Fibroblast of villous mesenchyme (primary cell): ENCODE measurements at places on chromosomes 16 and 17.

DNA sequence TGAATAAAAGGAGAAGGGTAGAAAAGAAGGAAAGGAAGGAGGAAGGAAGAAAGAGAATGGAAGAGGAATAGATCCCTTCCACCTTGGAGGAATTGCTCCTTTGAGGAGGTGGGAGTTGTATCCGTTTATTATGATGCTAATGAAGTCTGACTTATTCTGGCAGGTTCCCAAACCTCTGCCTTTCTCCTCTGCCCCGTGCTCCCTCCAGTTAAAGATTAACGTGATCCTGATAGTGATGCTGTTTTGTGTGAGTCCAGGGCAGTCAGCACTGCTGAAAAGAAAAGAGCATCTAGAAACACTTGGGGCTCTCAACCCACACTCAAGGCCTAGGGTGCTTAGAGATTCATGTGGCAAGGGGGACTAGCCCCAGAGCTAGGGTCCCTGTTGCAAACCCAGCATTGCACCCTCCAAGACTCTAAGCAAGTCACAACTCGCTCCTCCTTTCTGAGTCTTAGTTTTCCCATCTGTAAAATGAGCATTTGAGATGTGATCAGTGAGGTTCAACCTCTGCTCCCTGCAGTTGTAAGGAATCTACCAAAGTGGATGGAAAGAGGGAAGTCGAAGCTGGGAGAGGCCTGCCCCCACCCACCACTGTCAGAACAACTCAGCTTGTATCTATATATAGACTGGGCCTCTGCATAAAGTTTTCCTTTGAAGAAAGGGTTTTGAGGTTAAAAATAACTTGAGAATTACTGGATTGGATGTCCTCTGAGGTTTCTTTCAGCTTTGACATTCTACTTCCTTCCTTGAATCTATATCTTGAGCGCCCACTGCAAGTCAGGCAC lies 46.9 kb upstream of the TMEM132E start:
- no peak for DNase-seq

GRCh38 chr16:10828851-10829366 lies 10.3 kb upstream of the TVP23A start:
- peak; percentile 43 for DNase-seq

GRCh38 chr17:3636154-3636907 lies at the start of the genes CTNS and SHPK:
Gene CTNS (plus strand): TSS chr17:3636760. CDS start chr17:3640207, 3,447 bp downstream.
Gene SHPK (minus strand): TSS chr17:3636250. CDS start chr17:3636219, 31 bp downstream.
- DNase-seq, result peak; percentile 97

- no peak for DNase-seq
These were observed 2.8 kb downstream of the CAPN15 start for GRCh38 chr16:530111-530817.

DNA sequence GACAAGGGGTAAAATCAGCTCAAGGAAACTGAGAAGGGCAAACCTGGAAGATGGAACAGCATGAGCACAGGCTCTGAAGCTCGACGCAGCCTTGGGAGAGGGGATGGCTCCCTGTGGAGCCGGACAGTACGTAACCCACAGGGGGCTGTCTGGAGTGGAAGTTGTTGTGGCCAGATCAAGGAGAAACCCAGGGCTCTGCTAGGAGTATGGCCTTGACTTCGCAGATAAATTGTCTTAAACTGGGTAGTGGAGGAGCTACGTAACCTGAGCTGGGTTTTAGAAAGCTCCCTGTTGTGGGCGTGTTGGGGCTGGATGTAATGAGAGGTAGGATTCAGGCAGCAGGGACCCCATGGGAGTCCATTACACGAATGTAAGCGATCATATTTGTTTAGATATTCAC lies 25.5 kb upstream of the AXIN2 start:
- no peak for DNase-seq

DNA sequence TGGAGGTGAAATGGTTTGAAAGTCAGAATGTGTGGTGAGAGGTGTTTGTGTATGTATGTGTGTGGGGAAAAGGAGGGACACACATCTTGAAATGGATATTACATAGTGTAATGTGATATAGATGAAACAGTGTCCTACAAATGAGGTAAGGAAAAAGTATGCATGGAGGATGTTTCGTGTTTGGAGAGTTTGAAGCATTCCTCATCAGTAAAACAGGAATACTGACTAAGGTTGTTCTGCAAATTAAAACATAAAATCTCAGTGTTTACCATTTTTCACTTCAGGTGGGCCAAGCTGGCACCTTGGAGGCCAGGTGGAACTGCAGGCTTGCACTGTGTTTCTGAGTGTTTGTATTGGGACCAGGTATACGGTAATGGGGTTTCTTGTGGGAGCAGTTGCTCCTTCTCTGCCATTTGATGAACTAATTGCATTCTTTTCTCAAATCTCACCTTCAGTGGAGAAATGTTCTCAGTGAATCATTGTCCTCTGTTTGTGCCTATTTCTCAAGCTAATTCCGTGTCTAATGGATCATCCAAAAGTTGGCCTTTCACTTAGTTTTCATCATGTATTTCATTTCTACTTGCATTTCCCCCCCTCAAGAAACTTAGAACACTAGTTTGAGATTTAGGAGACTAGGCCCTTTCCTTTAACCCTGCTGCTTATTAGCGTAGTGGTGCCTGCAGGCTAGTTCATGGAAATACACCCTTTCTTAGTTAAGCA lies 8.2 kb upstream of the TBKBP1 start:
- DNase-seq, result no peak

- DNase-seq, result peak; percentile 84
These were observed at the start of gene NXN for GRCh38 chr17:979539-980405. Gene NXN (minus strand): TSS chr17:979776.
